ENCODE measurements at places on chromosomes 6 and 20. TPM values are rescaled to one million over a fixed set of nuclear protein-coding genes. Genes with fewer than 3 reads are reported as not detected.

- H3K4me3 ChIP-seq = no peak overlapping the region
- H3K27me3 ChIP-seq = no peaks in the 10 kb centered on the region
- no peaks in the 10 kb centered on the region for H3K4me1 ChIP-seq
- no peak overlapping the region for H3K27ac ChIP-seq
- no peak for DNase-seq
These were observed 130.6 kb downstream of the ERMARD start for GRCh38 chr6:169881976-169882375.

DNA sequence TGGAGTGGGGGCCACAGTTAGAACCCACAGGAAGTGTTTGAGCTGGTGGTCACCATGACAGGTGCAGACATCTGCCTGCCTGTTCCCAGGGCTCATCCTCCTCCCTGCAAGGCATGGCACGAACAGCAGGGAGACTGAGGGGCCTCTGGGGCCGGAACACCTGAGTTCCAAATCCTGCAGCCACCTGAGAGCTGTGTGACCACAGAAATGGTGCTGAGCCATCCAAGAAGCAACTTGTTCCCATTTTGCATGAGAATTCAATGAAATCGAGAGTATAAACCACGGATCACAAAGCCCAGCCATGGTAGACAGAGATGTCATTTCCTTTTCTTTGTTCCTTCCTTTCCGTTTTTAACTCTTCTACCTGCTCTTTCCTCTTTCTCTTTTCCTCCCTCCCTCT, 268.6 kb downstream of the FOXA2 start:
- no peak overlapping the region for H3K27ac ChIP-seq
- no peak for DNase-seq
- H3K27me3 ChIP-seq = no peaks in the 10 kb centered on the region
- H3K4me3 ChIP-seq = no peak overlapping the region
- no peaks in the 10 kb centered on the region for H3K36me3 ChIP-seq

Gene PRR18
- 0.27 TPM for total RNA-seq

- no peak overlapping the region for H3K4me3 ChIP-seq
- H3K27me3 ChIP-seq = no peaks in the 10 kb centered on the region
- no peak for DNase-seq
- H3K4me1 ChIP-seq = no peaks in the 10 kb centered on the region
These were observed 90.2 kb upstream of the CCDC167 start for GRCh38 chr6:37589941-37590340.

DNA sequence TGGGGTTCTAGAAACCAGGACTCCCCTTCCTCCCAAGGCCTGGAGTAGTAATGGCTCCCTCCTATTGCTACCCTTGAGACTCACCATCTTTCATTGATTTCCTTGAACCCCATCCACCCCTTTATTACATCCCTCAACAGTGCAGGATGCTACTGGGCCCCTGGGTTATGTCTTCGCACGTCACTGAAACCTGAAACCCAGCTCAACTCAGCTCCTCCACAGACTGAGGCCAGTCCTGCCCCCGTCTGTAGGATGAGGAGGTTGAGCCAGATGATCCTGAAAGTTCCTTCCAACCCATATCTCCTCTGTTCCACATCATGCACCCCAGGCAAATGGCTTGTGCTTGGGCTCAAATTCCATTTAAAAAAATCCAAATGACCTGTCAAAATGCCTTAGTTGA, 21.4 kb downstream of the CPNE5 start:
- no peak for DNase-seq
- H3K4me3 ChIP-seq = no peak overlapping the region
- no peaks in the 10 kb centered on the region for H3K36me3 ChIP-seq
- no peaks in the 10 kb centered on the region for H3K27me3 ChIP-seq

Gene PGM3
- 31.6 TPM for total RNA-seq

DNA sequence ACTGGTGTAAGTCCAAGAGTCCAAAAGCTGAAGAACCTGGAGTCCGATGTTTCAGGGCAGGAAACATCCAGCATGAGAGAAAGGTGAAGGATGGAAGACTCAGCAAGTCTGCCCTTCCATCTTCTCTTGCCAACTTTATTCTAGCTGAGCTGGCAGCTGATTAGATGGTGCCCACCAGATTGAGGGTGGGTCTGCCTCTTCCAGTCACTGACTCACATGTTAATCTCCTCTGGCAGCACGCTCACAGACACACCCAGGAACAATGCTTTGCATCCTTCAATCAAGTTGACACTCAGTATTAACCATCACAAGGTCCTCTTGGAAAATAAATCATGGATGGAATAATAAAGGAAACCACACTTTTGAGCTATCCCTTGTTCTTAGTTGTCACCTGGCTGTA, 121.2 kb downstream of the MAP3K7 start:
- H3K27ac ChIP-seq = no peak overlapping the region
- H3K36me3 ChIP-seq = no peaks in the 10 kb centered on the region
- no peak for DNase-seq
- no peaks in the 10 kb centered on the region for H3K27me3 ChIP-seq
- no peaks in the 10 kb centered on the region for H3K4me1 ChIP-seq

- H3K27ac ChIP-seq = no peak overlapping the region
- no peak overlapping the region for H3K4me3 ChIP-seq
- DNase-seq = no peak
- no peaks in the 10 kb centered on the region for H3K4me1 ChIP-seq
These were observed 67.8 kb downstream of the MMS22L start for GRCh38 chr6:97215157-97215769.

- no peaks in the 10 kb centered on the region for H3K36me3 ChIP-seq
- no peak overlapping the region for H3K4me3 ChIP-seq
- no peaks in the 10 kb centered on the region for H3K27me3 ChIP-seq
- H3K27ac ChIP-seq = peak overlapping the region; percentile 37
- DNase-seq = no peak
- peaks cover 7% of the 10 kb centered on the region for H3K4me1 ChIP-seq
These were observed 17.2 kb downstream of the CTNNBL1 start for GRCh38 chr20:37711001-37711400.

- H3K4me3 ChIP-seq = no peak overlapping the region
- DNase-seq = no peak
- no peaks in the 10 kb centered on the region for H3K27me3 ChIP-seq
- H3K27ac ChIP-seq = peak overlapping the region; percentile 36
These were observed 54.7 kb upstream of the ZMYND8 start for GRCh38 chr20:47411161-47411560.

DNA sequence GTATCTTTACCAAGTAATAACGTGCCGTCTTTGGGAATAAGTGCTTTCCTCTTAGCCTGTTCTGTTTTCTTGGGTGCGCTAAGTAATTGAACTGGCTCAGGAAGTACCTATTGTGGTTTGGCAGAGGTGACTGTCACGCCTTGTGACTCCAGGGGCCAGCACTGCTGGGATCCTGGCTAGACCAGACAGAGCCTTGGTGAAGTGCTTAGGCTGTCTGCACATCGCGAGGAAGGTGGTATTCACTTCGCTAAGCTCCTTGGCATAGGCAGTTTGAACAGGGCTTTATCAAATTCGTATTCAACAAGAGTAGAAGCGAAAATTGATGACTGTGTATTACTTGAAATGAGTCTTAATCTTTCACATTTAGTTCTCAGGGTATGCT, 17.6 kb downstream of the PRDM1 start:
- peak; percentile 75 for DNase-seq
- no peaks in the 10 kb centered on the region for H3K4me1 ChIP-seq
- peak overlapping the region; percentile 14 for H3K4me3 ChIP-seq
- peak overlapping the region; percentile 42 for H3K27ac ChIP-seq
- H3K36me3 ChIP-seq = no peaks in the 10 kb centered on the region

DNA sequence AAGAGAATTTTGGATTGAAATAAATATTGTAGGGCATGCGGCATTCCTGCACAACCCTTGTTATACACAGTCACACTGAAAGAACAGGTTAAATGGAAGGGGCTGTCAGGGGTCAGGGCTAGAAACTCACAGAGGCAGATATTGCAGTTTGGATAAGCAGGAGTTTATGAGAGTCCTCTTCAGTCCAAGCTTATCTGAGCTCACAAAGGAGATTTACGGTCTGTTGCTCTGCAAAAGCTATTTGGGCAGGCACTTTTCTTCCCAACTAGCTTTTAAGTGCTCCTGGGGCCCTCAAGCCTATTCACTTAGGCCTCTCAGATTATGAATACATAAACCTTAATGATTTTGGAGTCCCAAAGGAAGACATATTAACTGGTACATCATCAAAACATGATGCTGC, 156.2 kb downstream of the SOX4 start:
- H3K27ac ChIP-seq = peak overlapping the region; percentile 8
- H3K36me3 ChIP-seq = no peaks in the 10 kb centered on the region
- no peak for DNase-seq
- no peaks in the 10 kb centered on the region for H3K4me1 ChIP-seq

DNA sequence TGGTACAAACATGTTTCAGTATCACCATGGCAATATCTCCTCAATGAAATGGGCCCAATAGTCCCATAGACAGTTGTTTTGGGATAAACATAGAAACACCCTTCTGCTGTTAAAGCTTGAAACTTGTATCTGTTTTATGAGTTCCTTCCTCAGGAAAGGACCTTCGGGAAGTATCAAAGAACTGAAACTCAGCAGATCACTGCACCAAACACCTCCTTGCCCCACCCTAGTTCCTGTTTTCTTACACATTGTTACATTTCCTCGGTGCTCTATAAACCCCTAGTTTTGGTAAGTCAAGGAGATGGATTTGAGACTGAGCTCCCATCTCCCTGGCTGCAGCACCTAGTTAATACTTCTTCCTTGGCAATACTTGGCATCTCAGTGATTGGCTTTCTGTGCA, 73.8 kb upstream of the ECI2 start:
- H3K27ac ChIP-seq = no peak overlapping the region
- no peak overlapping the region for H3K4me3 ChIP-seq
- no peaks in the 10 kb centered on the region for H3K36me3 ChIP-seq

DNA sequence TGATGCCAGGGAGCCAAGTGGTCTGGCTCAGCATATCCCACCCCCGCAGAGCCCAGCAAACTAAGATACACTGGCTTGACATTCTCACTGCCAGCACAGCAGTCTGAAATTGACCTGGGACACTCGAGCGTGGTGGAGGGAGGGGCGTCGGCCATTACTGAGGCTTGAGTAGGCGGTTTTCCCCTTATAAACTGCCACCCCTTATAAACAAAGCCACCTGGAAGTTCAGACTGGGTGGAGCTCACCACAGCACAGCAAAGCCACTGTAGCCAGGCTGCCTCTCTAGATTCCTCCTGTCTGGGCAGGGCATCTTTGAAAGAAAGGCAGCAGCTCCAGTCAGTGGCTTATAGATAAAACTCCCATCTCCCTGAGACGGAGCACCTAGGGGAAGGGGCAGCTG, 19.4 kb downstream of the TINAG start:
- no peak overlapping the region for H3K27ac ChIP-seq
- no peak overlapping the region for H3K4me3 ChIP-seq
- no peak for DNase-seq
- no peaks in the 10 kb centered on the region for H3K4me1 ChIP-seq
- no peaks in the 10 kb centered on the region for H3K27me3 ChIP-seq
- H3K36me3 ChIP-seq = no peaks in the 10 kb centered on the region

DNA sequence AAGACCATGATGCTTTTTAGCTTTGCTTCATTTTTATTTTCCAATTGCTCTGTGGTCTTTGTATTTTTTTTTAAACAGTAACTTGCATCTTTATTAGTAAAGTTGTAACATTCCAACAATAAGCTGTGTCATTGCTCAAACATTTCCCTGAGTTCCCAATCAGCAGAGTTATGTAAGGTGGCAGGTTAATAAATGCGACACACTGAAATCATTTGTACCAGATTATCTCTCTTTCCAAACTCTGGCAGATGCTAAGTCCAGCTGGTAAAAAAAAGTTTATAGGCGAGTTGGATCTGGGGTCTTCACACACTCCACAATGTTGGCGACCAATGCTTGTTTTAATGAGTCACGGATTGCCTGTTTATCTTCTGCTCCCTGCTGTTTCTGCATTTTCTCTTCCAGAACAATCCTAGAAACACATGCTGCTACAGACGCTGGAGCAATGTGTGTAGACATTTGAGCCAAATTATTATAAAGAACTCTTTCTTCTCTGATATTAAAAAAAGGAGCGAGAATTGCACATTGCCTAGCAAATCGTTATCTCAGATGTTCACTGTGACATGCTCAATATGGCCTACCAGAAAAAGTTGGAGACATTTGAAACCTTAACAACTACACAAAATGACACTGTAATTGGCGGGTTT, 113.6 kb upstream of the IFNGR1 start:
- DNase-seq = no peak
- no peaks in the 10 kb centered on the region for H3K27me3 ChIP-seq
- no peaks in the 10 kb centered on the region for H3K4me1 ChIP-seq
- no peak overlapping the region for H3K27ac ChIP-seq
- no peaks in the 10 kb centered on the region for H3K36me3 ChIP-seq

Gene PLEKHG1
- 4.9 TPM for total RNA-seq

All from prostate gland (tissue), 2 donors.